Lower lobe of right lung (tissue), 2 donors: ENCODE measurements at places on chromosomes 16 and 17. TPM values are rescaled to one million over a fixed set of nuclear protein-coding genes. Genes with fewer than 3 reads are reported as not detected.
A peak's percentile ranks its signal among the peaks of the same experiment; 100 is the strongest.

- DNase-seq: peak; percentile 97
Measured at GRCh38 chr17:11598274-11599221, at the start of gene DNAH9. Gene DNAH9, plus strand, starts transcription at chr17:11598470. Its CDS starts 29 bp downstream, at chr17:11598499.

GRCh38 chr17:64529221-64529620 lies 22.4 kb downstream of the CEP95 start:
- DNase-seq: no peak

The ANKRD40CL gene
- total RNA-seq: not detected

The C16orf95 gene
- 3.0 TPM for total RNA-seq

The CTF1 gene
- total RNA-seq: 10.3 TPM

DNA sequence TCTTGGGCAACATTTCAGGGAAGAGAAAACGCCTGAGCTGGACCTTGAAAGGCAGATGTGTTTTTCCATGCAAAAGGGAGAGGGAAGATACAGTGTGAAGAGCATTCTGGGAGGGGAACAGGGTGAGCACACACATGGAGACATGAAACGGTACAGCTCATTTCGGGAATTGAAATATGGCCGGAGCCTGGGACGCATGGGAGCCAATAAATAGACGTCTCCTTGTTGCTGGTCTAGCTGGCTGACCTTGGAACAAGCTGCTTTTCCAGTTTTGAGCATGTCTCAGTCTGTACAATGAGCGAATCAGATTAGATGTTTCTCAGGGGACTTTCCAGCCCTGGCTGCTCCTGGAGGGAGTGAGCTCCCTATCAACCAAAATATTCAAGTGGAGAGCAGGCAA lies 63.6 kb downstream of the ASIC2 start:
- no peak for DNase-seq

The TCAP gene
- 3.7 TPM for total RNA-seq
